Chondrocyte (in vitro differentiated cells): ENCODE measurements at places on chromosomes 13 and 19.

DNA sequence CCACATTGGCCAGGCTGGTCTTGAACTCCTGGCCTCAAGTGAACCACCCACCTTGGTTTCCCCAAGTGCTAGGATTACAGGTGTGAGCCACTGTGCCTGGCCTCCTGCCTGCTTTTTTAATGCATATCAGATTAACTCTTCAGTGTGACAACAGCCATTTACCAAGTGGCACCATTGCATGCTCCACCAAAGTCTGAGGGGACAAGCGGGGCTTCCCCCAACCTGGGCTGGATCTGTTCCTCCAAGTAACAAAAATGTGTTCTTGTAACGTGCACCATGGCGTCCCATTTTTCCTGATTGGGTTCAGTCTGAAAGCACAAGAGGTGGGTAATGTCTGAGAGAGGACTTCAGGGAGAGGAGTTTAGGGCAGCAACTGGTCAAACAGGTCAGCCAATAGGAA is 77.8 kb downstream of the TEX29 start:
- DNase-seq: no peak

DNA sequence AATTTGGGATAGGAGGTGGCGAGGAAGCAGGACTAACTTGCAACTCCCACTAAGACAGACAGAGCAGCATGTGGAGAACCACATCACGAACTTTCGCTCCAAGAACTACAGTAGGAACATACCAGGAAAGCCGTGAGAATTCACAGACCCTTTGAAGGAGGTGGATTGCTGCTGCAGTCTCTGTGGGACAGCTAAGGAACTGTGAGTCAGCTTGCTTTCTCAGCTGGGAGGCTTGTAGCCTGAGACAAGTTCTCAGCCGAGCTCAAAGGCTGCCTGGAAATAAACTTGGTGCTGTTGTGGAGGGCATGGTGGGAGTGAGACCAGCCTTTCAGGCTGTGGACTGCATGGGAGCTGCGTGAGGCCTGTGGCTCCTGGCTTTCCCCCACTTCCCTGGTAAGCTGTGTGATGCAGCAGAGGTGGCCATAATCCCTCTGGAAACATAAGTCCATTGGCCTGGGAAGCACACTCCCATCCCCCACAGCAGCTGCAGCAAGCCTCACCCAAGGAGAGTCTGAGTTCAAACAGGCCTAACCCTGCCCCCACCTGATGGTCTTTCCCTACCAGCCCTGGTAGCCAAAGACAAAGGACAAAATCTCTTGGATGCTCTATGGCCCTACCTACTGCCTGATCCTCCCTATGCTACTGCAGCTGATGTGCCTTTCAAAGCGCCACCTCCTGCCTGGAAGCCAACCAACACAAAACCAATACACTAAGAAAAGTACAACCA is 441.1 kb upstream of the HTR2A start:
- DNase-seq: no peak

DNA sequence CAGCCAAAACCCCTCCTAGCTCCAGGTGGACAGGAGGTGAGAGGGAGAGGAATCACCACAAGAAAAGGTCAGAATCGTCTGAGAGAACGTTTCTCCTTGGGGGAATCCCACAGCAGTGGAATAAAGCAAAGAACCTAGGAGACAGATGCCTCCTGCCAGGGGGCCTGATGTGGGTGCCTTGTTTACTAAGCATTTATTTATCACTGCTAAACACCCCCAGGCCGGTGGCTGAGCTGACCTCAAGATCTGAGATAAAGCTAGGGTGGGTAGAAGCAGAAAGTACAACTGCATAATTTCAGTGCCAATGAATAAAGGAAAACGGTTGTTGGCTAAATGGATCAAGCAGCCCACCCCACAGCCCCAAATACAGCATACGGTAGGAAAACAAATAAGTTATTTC is 33.9 kb upstream of the ATP11A start:
- peak; percentile 32 for DNase-seq

DNA sequence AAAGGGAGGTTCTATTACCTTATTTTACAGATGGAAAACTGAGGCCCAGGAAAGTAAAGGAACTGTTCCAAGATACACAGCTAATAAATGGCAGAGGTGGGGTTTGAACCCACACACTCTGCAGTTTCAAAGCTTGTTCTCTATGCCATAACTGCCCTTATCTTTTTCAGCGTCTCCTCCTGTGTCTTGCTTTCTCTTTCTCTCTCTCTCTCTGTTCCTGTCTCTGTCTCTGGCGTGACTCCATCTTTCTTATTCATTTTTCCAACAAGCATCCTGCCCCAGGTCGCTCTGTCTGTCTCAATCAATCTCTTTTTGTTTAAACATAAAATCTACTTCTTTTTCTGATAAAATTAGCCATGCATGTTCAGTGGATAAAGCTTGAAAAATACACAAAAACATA is 3.2 kb upstream of the IFNL4 start:
- DNase-seq: no peak

DNA sequence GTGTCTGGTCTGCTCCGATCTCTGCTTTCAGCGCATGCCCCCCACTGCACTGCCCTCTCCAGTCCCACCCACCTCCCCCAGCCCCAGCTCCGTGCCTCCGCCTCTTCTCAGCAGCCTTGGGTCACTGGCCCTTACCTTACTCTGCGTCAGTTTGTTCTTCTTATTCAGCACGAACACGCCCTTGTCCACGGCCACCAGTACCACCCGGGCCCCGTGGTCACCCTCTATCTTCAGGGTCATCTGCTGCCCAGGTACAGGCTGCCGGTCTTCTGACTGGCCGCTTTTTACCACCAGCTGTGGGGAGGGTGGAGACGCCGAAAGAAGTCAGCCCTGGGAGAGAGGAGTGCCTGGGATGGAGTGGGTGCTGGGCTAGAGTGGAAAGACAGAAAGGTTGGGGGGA is 10.9 kb downstream of the C3 start:
- no peak for DNase-seq

DNA sequence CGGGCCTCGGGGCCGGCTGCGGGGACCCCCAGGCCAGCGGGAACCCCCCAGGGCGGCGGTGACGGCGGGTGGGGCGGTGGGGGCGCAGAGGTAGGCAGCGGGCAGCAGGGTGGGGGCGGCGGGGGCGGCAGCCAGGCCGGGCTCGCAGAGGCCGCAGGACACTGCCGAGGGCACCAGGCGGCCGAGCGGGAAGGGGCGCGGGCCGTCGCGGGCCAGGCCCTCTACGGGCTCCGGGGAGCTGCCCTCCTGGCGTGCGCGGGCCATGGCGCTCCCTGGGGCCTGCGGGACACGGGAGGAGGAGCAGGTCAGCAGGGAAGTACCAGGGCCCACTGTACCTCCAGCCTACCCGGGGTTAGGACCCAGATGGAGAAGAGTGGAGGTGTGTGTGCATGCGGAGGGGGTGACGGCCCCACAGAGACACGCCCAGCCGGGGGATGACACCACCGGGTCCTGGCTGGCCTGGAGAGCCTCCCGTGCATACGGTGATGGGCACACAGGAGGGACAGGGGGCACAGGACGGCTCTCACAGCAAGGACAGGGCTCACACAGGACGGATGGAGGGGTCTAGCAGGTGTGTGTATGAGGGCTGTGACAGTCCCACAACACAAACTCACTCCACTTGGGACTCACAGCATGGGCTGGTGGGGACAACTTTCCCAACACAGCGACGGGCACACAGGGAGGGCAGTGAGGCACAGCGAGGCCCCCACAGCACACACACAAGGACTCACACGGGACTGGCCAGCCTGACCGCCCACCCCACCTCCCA is 2.6 kb downstream of the BBC3 start:
- DNase-seq: no peak

DNA sequence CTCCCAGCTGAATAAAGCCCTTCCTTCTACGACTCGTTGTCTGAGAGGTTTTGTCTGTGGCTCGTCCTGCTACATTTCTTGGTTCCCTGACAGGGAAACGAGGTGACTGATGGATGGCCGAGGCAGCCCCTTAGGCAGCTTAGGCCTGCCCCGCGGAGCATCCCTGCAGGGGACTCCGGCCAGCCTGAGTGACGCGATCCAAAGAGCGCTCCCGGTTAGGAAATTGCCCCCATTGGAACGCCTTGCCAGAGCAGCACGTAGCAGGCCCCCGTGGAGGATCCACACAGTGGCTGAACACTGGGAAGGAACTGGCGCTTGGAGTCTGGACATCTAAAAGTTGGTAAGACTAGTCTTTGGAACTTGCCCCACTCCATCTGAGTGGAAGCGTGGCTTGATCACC is 296.8 kb upstream of the SGCG start:
- DNase-seq: no peak

DNA sequence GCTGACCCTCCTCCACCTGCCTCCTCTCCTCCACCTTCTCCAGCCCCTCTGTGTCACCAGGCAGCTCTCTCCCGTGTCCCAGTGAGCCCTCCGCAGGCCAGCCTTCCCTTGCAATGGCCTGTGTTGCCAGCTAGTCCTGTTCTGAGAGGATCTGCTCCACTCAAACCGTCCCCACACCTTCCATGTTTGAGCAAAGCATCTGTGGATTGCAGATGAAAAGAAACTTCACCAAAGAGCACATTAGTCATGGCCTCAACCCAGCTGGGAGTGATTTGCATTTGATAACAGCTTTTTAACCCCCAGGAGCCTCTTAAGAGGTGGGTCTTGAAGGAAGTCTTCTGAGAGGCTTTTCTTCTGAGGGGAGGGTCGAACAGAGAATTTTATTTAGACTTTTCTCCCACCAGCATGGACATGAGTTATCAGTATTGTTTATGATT is 72.8 kb downstream of the COL4A2 start:
- DNase-seq: no peak

- DNase-seq: no peak
These were observed 751 bp downstream of the GRAMD1A start for GRCh38 chr19:35000647-35001501.

- DNase-seq: no peak
These were observed 184.1 kb downstream of the DIAPH3 start for GRCh38 chr13:59979589-59979988.

- no peak for DNase-seq
These were observed 51.1 kb upstream of the CYP4F8 start for GRCh38 chr19:15563931-15564330.

DNA sequence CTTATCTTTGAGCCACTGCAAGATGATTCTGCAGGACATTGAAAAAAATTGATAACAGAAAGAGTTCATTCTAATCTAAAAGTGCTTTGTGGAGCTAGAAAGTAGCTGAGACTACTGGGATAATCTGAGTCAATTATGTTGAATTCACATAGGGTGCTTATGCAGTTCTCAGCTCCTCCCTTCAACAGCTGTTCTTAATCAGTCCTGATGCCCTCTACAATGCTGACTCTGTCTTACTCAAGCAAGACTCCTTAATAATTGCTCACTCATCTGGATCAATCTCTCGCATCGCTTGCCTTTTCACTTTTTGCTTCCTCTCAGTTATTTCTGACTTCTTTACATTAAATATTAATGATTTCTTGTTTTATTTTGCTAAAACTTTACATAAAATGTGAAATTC is 182.1 kb downstream of the PCDH17 start:
- DNase-seq: no peak

GRCh38 chr13:33105387-33106005 is 89.3 kb downstream of the KL start:
- DNase-seq: no peak

DNA sequence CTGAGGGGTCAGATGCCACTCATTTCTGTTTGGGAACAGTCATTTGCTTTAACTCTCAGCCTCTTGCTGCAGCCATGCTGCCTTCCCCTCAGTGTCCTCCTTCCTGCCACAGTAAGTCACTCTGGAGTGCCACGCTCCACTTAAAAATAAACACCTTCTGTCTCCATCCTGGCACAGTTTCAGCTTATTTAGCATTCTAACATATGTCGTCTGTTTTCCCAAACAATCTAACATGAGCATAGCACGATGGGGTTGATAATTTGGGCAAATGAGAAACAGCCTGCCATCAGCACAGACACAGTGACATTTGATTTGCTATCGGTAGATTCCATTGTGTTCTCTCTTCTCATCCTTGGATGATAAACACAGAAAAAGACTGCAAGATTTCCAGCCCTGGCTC is 768.6 kb downstream of the UQCRFS1 start:
- DNase-seq: no peak
